SW 1271 (cell line): ENCODE measurements at places on chromosomes 7 and 10.

DNA sequence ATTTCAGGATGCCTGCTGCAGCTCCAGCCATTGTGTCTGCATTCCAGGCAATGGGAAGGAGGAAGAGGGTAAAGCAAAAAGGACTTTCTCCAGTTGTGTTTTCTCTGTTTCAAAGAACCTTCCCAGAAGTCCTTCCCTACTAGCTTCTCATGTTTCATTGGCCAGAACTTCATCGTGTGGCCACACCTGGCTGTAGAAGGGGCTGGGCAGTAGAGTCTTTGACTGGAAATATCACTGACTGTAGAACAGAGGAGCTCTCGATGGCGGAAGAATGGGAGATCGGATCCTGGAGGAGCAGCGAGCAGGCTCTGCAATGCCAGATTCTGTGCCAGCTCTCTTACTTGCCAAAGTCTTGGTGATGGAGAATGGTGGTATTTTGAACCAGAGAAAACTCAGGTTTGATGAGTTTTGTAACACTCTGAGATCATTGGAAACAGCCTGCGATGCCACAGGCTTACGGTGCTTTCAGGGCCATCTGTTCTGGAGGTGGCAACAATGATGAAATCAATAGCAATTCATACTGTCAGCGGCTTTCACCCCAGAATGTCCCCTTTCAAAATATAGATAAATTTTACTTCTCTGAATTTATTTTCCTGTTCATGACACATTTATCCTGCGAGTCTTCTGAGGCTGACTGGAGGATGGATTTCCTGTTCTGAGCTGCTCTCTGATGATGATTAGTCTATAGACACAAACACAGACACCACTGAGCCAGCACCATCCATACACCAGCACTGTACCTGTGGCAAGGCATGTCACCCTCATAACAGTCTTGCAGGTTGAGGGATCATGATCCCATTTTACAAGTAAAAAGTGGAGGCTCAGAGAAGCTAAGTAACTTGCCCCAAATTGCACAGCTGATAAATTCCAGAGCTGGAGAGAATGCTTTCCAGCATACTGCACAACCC lies 204.2 kb downstream of the EMX2 start:
- DNase-seq: no peak

DNA sequence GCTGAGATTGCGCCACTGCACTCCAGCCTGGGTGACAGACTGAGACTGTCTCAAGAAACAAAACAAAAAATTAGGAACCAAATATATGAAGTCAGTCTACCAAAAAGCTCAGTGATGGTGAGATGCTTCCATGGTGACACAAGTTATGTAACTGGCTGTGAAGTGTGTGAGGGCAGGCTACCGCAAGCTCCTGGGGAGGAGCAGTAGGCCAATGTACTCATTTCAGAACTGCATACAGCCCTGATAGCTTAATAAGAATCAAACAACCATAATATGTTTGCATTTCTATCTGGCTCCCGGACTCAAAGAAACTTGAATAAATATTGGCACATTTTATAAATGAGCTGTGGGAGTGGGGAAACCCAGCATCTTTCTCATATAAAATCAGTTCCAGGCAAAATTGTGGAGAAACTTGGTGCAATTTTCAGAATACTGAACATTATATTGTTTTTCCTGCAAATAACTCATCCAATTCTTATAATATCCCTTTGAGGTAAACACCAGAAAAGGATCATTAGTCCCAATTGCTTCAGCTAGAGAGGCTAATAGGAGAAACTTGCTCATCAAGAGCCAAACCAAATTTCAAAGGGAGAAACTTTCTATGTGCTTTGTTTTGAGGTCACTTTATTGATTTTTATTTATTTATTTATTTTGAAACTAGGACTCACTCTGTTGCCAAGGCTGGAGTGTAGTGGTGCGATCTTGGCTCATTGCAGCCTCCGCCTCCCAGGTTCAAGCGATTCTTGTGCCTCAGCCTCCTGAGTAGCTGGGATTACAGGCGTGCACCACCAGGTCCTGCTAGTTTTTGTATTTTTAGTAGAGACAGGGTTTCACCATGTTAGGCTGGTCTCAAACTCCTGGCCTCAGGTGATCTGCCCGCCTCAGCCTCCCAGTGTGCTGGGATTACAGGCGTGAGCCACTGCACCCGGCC lies 127.0 kb downstream of the SORCS1 start:
- no peak for DNase-seq

- DNase-seq: no peak
Observed at GRCh38 chr7:78226059-78226719, 427.6 kb downstream of the PHTF2 start.

- no peak for DNase-seq
Observed at GRCh38 chr10:80313523-80313922, 24.1 kb upstream of the MAT1A start.

GRCh38 chr10:45282061-45282460 lies 33.3 kb downstream of the OR13A1 start:
- DNase-seq: no peak

GRCh38 chr10:45422866-45423659 lies 49.0 kb downstream of the ALOX5 start:
- DNase-seq: no peak

DNA sequence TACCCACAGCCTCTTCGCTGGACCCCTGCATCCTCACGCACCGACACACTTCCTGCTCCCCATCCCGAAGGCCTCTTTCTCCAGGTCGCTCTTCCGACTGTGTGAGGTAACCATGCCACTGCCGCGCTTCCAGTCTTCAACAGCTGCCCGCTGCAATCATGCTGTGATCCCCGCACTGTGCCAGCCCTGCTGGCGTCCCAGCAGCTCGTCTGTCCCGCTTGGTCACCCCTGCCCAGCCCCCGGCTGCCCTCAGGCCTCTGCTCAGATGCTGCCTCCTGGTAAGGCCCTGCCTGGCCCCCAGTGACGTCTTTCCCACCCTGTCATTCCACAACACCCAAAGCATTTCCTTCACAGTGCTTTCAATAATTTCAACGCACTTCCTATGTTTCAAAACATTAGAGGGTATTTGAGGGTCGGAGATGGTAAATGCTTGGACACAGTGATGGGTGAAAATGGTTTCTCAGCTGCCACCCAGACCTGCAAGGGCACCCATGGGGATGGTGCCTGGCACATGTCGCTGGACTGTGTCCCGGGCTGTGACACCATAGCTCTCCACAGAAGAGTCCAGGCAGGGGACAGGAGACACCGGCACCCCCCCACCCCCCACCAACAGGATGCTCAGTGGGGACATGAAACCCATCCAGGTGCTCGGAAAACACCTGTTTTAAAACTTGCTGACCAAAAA lies 125.2 kb downstream of the MAD1L1 start:
- DNase-seq: no peak

DNA sequence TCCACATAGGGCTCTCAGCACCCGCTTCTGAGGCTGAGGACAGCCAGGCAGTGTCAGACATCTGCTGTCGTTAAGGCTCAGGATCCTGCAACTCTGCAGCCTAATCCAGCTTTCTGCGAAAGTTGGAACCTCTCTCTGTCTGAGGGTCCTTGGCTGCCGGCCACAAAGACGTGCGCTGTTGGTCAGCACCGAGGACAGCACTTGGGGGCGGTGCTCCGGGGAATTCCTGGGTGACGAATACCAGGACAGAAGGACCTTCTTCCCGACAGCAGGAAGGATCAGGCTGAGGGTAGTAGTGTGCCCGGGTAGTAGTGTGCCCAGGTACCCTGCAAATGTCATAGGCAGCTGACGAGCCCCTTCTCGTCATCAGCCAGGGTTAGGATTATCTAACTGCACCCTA lies 16.0 kb upstream of the RASGEF1A start:
- no peak for DNase-seq
